ENCODE measurements at places on chromosomes 4 and X.

DNA sequence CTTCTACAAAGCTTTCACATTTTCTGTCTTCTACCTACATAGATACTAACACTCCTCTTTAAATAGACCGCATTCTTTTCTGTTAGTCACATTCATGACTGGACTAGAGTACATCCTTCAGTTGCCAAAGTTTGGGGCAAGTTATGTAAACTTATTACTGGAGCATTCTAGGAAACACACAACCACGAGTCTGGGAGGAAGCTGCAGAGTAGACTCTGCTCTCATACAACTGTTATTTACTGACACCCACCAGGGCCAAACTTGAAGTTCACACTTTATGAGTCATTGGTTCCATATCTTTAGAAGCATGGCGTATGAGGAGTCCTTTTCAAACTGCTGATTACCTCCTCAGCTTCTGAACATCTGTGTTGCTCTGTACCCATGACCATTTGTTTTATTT, 87.0 kb downstream of the RNF150 start:
- no peak for DNase-seq

DNA sequence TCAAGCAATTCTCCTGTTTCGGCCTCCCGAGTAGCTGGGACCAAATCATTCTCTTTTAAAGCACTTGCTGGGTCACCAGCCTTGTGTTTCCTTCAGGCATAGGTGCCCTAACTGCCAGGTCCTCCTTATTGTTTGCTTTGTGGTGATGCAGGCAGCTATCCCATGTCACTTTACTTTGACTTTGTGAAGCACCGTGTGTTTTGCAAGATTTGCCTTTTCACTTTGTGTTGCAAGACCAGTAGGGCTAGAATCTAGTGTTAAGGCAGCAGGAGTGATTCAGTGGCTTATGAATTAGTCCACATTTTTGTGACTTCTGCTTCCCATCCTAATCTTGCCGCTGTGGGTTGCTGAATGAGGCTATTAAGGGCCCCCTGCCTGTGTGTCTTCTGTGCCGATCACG, 20.2 kb downstream of the SYAP1 start:
- no peak for DNase-seq

GRCh38 chrX:109954955-109955354, 48.0 kb upstream of the TMEM164 start:
- no peak for DNase-seq

GRCh38 chr4:38179690-38180377, 219.6 kb downstream of the PTTG2 start:
- peak; percentile 35 for DNase-seq

GRCh38 chr4:78770091-78770642, 6.0 kb upstream of the BMP2K start:
- DNase-seq = no peak

DNA sequence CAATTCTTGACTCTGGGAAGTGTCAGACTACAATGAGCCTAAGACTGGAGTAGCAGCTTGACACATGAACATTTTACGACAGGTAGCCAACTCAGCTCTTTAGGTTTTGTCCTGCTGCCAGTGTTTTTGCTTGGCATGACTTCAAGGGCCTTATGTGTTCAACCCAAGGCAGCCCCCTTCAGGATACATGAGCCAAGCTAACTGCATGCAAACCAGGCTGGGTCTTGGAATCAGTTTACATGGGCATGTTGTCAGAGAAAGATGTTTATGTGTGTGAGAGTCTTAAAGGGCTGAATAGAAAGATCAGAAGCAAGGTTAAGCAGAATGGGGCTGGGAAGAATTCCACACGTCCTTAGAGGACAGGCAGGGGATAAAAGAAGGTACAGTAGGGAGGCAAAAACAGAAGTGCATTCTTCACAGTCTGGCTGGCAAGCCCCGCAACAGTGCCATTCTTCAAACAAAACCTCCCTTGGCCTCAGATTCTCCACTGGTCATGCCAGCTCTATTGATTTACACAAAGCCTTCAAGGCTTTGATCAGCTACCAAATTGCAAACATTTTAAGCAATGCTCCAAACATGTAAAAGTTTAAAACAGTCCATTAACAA, 97.3 kb downstream of the NKX6-1 start:
- DNase-seq = peak; percentile 14

GRCh38 chr4:2441393-2442174, 22.8 kb downstream of the CFAP99 start:
- peak; percentile 64 for DNase-seq

- no peak for DNase-seq
These were observed 147.5 kb upstream of the FAM241A start for GRCh38 chr4:111997785-111998184.
